ENCODE measurements at places on chromosomes 1 and 21. TPM values are rescaled to one million over a fixed set of nuclear protein-coding genes. Genes with fewer than 3 reads are reported as not detected.

The SLFNL1 gene
- total RNA-seq, result 0.09 TPM

The MATN1 gene
- total RNA-seq, result 0.25 TPM

The TFF1 gene
- total RNA-seq, result not detected

The CFHR1 gene
- 1.1 TPM for total RNA-seq

The DNASE2B gene
- not detected for total RNA-seq

The SDE2 gene
- total RNA-seq, result 26.2 TPM

The TNNT2 gene
- total RNA-seq, result not detected

The TTC22 gene
- not detected for total RNA-seq

The FLG2 gene
- total RNA-seq, result not detected

The KRTAP13-2 gene
- not detected for total RNA-seq

The CD1E gene
- total RNA-seq, result not detected

The KRTAP6-2 gene
- not detected for total RNA-seq

The MYOC gene
- 0.36 TPM for total RNA-seq

The KLHDC7A gene
- total RNA-seq, result not detected

The KMO gene
- total RNA-seq, result not detected

The KRTAP13-3 gene
- total RNA-seq, result not detected

The UBE2Q1 gene
- total RNA-seq, result 26.1 TPM

The NBPF10 gene
- 3.7 TPM for total RNA-seq

The CCDC185 gene
- total RNA-seq, result not detected

The IBA57 gene
- total RNA-seq, result 16.9 TPM

The STIL gene
- total RNA-seq, result 3.9 TPM

The OR2L5 gene
- not detected for total RNA-seq

The PEAR1 gene
- 10.8 TPM for total RNA-seq

The PIK3CD gene
- 3.0 TPM for total RNA-seq

The CD1B gene
- not detected for total RNA-seq

The OPTC gene
- total RNA-seq, result not detected

The CYP4X1 gene
- total RNA-seq, result 3.3 TPM

The NR0B2 gene
- not detected for total RNA-seq

The PAX7 gene
- total RNA-seq, result not detected

The RUNX3 gene
- not detected for total RNA-seq

The MTARC2 gene
- total RNA-seq, result 2.0 TPM

The TAS1R1 gene
- not detected for total RNA-seq

The CYP4Z1 gene
- total RNA-seq, result not detected

The TEDDM1 gene
- not detected for total RNA-seq

The BCL2L15 gene
- not detected for total RNA-seq

Data from fibroblast of the aortic adventitia (primary cell).